ENCODE measurements at places on chromosomes 5 and 9.

DNA sequence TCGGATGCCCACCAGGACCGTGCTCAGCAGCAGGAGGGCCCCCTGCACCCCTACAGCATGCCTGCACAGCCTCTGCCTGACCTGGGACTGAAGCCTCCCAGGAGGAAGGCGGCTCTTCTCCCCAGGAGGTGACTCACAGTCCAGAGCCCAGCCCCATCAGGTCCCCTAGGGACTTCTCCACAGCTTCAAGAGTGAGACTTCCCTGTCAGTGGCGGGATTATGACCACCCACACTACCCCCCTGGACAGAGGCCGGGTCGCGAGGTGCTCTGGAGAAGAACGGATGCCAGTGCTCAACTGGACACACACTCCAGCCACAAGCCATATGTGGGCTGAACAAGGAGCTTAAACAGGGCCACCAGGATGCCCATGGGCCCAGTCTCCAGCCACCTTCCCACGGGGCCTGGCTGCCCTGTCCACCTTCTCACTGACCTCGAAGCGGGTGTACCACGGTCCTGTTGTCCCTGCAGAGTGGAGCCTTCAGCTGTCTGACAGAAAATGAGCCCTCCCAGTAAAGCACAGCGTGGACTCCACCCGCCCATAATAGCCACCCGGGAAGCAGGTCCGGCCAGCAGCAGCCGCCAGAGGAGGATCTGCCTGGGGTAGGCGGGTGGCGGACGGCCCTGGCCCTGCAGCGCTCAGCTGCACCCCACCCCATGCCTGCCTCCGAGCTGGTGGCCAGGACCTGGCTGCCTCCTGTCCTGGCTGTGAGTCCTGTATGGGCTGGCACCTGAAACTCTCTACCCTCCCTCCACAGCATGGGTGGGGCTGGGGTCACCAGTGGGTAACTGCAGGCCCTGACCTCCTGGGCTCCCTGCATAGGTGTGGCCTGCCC lies 54.7 kb downstream of the SEMA4D start:
- DNase-seq, result no peak

GRCh38 chr5:16580382-16580781 lies 36.4 kb downstream of the RETREG1 start:
- DNase-seq, result no peak

DNA sequence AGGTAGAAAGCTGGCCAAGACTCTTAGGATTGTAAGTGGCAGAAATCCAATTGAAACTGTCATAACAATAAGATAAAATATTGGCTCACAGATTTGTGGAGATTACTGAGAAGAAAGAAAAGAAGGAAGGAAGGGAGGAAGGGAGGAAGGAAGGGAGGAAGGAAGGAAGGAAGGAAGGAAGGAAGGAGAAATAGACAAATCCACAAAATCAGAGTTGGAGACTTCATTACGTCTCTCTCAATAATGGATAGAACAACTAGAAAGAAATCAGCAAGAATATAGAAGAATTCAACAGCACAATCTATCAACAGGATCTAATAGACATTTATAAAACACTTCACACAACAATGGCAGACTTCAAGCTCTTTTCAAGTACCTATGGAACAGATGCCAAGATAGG lies 17.9 kb upstream of the PAM start:
- no peak for DNase-seq

DNA sequence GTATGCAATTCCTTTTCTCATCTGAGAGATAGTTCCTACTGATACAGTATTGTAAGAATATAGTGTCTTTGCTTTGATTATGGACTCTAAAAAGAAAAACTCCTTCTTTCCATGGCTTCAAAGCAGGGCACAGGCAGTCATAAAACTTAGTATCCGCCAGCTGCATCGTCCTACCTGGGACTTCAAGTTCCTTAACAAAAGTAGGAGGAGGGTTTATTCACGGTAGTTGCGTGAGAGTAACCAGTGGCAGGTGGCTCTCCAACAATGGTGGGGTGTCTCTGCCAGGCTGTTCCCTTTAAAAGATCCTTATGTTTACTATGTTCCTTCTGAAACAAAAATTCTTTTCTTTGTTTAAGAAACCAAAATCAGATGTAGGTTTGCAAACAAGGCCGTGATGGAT lies 173.5 kb upstream of the DMAC1 start:
- DNase-seq, result no peak

GRCh38 chr5:154331924-154332323 lies 113.9 kb upstream of the SAP30L start:
- no peak for DNase-seq
